SK-N-MC (cell line): ENCODE measurements at places on chromosomes 16 and 17.

DNA sequence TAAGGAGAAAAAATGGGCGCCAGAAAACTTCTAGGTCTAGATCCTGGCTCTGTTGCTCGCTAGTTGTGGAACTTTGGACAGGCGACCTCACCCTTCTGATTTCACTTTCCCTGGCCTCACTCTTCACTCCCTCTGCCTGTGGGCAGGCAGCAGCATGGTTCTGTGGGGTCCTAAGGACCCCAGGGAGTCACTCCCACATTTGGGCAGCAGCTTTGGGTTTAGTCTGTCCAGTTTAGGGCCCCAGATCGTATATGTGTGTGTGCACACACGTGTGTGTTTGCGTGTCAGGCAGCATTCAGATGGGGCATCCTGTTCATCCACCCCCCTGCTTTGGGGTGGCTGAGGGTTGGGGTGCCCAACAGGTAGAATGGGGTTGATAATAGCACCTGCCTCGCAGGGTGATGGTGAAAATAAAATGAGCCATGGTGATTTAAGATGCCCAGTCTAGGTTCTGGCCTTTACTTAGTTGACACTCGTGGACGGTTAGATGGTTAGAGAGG lies 102.2 kb downstream of the RAB11FIP4 start:
- no peak for DNase-seq

DNA sequence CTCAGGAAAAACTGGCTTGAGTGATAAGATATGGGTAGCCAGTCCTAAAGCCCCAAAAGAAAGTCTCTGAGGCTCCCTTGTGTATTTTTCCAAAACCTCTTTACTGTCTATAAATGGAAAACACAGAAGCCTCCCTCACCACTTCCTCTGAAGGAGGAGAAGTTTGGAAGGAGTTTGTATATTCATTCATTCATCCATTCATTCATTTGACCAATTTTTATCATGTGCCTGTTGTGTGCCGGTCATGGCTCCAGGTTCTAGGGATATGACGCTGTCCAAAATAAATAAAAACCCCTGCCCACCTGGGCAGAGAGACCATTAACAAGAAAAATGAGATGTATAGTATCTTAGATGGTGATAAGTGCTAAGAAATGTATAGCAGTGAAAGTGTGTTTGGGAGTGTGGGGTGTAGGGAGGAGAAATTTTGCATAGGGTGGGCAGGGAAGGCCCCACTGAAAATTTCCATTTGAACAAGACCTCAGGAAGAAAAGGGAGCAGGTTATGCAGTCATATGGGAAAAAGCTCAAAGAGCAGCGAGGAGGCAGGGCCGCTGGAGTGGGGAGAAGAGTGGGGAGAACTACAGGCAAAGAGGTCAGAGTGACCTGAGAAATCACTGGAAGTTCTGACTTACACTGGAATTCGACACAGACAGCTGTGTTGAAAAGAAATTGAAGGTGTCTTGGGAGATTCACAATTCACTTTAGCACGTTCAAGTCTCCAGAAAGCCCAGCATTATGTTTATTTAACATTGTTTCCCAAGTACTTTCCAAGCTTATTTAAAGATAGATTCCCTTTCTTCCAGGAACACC lies 6.1 kb upstream of the WIPI1 start:
- DNase-seq: no peak

DNA sequence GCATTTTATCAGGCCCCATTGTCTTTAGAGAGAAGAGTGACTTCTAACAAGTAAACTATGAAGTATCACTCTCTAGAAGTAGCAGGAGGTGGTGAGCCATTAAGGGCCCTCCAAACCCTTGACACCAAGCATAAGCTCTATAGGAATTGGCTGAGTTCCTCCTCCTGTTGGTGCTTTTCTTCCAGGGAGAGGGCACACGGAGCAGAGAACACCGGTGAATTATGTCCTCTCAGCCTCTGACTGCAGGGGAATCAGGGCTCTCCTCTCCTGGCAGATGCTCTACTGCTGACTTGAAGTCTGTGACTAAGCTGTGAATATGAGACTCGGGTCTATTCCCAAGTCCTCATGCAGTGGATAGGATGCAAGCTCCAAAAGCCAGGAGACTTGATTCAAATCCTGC lies 32.3 kb downstream of the CHD9 start:
- DNase-seq: no peak

GRCh38 chr17:51611585-51611984 lies 351.2 kb downstream of the UTP18 start:
- DNase-seq: no peak

DNA sequence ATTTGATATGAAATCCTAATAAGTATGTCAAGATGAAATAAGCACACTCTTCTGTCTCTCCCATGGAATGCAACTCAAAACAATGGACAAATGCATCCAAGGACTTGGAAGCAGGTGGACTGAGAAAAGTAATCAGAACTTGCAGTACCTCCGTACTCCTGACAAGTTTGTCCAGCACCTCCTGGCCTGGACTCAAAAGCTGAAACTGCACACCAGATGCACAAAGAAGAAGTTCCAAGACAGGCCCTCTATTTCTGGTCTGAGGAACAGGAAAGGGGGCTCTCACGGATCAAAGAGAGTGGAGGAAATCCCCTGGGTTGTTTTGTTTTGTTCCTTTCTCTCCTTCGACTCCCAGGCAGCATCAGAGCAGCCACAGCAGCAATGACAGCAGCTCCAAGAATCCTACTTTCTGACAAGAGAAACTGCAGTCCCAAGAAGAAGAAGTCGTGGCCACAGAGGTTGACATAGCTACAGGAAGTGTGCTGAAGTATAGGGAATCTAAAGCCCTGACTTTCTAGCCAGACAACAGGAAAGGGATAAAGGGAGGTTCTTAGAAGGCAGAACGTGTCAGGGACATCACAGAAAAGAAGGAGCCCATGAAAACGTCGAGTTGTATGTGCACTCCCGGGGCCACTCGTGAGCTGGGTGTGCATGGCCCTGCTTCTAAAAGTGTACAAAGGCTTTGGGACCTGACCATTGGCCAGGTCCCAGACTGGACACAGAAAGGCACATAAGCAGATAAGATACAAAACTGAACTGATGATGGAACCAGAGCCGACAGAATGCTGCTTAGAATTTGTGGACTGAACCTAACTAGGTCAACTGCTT lies 29.3 kb downstream of the AKAP10 start:
- DNase-seq: no peak

DNA sequence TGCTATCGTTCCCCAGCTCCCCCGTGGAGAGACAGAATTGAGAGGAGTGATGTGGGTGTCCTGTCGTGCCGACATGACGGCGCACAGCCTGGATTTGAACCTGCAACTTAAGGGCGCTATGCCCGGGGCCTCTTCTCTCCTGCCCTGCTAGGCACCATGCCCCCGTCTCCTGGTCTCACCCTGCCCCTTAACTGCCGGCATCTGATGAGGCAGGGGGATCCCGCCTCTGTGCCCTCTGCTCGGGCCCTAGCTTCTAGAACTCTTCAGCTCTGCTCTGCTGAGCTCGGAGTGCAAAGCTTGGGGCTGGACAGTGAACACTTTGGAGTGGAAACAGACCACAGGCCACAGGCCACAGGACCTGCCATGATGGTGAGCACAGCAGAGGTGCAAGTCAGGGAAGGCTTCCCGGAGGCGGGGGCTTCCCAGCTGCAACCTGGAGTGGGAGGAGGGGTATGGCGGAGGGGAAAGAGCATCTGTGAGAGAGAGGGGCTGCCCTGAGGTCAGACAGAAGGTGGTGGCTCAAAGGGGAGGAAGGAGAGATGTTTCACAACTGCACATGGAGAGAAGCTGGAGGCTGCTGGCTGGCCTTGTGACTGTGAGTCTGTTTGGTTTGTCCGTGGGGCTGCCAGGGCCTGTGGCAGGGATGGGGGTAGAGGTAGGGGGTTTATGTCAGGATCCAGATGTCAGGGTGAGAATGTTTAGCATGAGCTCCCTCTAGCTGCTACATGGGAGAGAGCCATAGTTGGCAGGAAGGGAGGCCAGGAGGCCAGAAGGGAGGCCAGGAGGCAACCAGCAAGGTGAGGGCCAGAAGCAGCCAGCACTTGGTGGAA lies 107.8 kb downstream of the CRLF3 start:
- no peak for DNase-seq

DNA sequence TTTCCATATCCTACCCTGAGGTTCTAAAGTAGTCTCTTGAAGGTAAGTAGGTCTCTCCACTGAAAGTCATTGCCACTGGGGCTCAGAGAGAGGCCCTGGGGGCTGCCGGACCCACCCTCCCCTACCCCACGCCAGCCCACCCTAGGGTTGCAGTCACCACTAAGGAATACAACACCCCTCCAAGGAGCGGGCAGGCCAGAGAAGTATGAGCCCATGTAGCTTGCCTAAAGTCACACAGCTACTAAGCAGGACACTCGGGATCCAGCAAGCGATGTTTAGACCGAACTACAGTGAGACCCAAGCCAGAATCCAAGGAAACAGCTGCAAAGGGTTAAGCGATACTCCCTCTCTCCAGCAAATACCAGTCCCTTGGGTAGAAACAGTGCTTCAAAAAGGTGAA lies 27.0 kb downstream of the C16orf78 start:
- no peak for DNase-seq

GRCh38 chr17:49260011-49260816 lies 29.6 kb upstream of the PHOSPHO1 start:
- DNase-seq: no peak

- DNase-seq: no peak
These were observed 50.5 kb downstream of the BAIAP2 start for GRCh38 chr17:81085420-81085911.

- DNase-seq: no peak
These were observed 324.5 kb upstream of the EEF2KMT start for GRCh38 chr16:5422047-5422446.

DNA sequence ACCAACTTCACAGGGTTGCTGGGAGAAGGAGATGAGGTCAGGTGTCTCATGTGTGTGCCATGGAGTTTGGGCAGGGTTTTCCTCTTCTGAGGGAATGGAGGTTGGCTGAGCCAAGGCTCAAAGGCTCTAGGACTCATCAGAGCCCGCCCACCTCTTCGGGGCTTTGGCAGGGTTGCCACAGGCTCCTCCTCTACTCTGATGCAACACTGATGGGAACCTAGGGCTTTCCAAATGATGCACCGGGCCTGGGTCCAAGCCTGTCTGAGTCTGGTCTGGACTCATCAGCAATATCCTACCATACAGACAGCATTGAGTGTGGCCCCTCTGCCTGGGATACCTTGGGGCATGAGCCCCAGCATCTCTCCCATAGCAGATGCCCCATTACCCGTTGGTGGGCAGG lies 59.5 kb upstream of the LHX1 start:
- DNase-seq: no peak

DNA sequence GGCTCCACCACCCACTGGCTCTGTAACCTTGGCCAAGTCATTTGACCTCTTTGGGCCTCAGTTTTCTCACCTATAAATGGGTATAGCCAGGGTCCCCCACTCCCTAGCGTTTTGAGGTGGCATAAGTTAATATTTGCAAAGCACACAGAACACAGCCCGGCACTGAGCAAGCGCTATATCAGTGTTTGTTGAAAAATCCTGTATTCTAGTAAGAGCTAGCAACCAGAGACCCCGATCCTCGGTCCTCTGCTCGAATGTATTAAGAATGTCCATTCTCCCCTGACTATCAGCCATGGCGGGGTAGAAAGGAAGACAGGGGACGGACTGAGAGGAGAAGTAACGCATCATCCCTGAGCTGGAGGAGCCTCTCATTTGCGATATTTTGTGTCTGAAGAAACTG lies 131.2 kb downstream of the IRF8 start:
- DNase-seq: no peak

DNA sequence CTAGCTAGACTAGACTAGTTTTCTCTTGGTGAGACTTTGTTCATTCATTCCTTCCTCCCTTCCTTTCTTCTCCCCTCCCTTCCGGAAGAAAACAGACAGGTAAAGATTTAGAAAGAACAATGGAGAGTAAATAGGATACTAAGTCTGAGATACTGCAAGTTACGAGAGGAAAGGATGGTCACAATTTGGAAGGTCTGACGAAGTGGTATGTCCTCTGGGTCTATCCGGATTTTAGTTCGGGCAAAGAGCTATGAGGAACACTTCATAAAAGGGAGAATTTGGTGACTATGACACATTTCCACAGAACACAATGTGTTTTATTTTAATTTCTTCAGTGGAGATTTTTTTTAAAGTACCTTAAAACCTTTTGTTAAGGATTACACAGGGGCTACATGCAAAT lies 107.7 kb downstream of the BRIP1 start:
- DNase-seq: no peak

- no peak for DNase-seq
These were observed 12.3 kb downstream of the ALOXE3 start for GRCh38 chr17:8105957-8106398.

- DNase-seq: no peak
These were observed 49.8 kb downstream of the SHISA6 start for GRCh38 chr17:11290814-11291213.

DNA sequence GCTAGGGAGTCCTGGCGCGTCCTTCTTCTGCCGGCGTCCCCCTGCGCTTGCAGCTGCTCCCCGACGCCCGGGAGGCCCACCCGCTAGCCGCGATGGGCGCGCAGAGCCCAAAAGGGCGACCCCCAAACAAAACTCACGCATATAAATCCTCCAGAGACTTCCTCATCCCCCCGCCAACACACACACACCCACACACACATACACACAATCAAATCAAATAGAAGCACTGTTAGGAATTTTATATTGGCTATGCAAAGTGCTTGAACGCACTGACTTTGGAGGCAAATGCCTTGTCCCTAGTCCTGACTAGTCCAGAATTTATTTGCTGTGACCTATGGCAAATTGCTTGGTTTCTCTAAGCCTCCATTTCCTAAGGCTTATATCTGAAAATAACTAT lies 23.8 kb upstream of the CRYM start:
- no peak for DNase-seq

- DNase-seq: no peak
These were observed 46.9 kb upstream of the HNF1B start for GRCh38 chr17:37791447-37792399.

DNA sequence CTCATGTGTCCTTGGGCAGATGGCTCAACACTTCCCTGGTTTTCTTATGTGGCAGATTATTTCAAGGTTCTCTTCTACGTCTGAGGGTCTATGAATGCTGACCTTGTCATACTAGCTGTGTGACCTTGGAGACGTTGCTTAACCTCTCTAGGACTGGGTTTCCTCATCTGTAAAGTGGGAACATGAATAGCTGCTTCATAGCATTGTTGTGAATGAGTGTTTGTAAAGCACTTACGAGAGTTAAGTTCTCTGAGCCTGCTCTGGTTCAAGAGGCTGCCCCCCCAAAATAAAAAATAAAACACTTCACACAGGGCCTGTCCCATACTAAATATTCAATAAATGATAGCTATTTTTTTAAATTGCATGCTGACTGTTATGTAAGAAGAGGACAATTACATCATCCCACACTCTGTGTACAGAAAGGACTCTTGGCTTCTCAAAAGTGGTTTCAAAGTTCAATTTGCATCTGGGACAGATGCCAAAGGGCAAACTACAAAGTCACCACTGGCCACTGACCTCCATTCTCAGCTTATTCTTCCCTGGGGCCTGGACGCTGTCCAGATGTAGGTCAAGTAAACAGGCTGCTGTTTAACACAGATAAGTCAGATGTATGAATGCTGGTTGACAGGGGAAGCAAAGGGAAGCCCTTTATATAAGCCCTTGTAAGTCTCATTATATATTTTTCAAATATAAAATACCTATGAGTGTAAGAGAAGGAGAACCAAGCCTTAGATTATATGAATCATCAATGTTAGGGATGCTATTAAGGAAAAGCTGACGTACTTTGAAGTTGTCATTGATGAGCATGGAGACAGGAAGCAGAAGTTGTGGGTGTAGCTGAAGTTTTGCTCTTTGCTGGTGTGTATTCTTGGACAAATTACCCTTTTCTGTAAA lies 15.4 kb upstream of the NDEL1 start:
- no peak for DNase-seq

GRCh38 chr17:82820278-82821251 lies 19.3 kb downstream of the ZNF750 start:
- DNase-seq: no peak

- DNase-seq: no peak
These were observed 88.4 kb downstream of the CDH13 start for GRCh38 chr16:82715160-82715559.

- DNase-seq: no peak
These were observed 1725.0 kb downstream of the TP53TG3F start for GRCh38 chr16:35184356-35184870.
